ENCODE measurements at places on chromosomes 4 and X.

DNA sequence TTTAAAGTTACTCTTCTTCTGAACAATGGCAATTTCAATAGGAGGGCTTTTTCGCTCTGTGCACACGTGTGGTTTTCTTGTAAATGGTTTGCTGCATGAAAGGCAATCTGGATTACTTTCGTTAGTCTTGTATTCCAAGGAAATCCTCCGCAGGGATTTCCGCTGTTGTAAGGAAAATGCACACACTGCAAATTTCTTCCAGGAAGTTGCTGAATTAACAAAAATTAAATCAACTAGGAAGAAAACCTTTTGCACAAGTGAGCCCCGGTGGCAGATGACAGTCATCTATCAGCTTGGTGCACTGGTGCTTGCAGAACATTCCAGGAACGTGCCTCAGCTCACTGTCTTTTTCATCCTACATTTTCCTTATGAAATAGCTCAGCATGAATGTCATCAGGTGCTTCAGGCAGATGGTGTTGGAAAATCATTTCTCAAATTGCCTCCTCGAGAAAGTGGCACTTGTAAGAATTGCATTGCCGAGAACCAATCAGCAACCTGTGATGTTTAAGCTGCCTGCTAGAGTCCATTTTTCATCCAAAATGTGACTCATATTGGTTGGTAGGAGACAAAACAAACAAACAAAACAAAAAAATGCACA, 272.4 kb upstream of the VCX start:
- DNase-seq = no peak

- no peak for DNase-seq
These were observed 3.6 kb downstream of the SASH3 start for GRCh38 chrX:129783291-129783713.

GRCh38 chr4:67883902-67884301, at the start of gene TMPRSS11D:
Gene TMPRSS11D, minus strand, starts transcription at chr4:67884002. Its CDS starts 69 bp downstream, at chr4:67883933.
- no peak for DNase-seq

- DNase-seq = no peak
These were observed 17.4 kb downstream of the FHDC1 start for GRCh38 chr4:152953514-152953913.

- DNase-seq = no peak
These were observed 23.5 kb downstream of the AWAT2 start for GRCh38 chrX:70026112-70026850.
